NCI-H187 (cell line): ENCODE measurements at places on chromosomes 6 and 20.

DNA sequence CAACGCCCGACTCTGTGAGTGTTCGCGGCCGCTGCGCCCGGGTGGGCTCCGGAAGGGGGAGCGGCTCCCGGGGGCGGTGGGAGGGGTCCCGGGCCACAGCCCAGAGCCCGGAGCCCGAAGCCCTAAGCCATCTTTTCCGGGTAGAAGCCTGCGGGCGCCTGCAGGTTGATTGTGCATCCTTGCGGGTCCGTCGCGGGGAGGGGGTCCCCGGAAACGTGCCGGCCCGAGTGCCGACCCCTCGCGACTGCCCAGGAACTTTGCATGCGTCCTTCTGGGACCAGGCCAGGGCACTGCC is 413 bp downstream of the PTPRA start:
- no peak for DNase-seq

- DNase-seq, result no peak
These were observed 159.1 kb downstream of the QKI start for GRCh38 chr6:163573503-163574179.

DNA sequence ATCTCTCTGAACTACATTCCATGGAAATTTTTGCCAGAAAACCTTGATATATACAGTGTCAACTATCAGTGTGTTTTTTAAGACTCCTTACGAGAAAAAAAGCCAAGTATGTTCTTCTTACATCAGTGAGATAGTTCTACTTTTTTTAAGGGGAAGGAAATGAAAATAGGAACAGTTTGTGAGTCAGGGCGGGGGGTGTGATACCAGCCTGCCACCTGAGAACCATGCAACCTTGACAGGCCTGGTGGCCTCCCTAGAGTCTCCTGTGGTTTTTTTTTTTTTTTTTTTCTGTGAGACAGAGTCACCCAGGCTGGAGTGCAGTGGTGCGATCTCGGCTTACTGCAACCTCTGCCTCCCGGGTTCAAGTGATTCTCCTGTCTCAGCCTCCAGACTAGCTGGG is 96.3 kb upstream of the GCM1 start:
- DNase-seq, result no peak

DNA sequence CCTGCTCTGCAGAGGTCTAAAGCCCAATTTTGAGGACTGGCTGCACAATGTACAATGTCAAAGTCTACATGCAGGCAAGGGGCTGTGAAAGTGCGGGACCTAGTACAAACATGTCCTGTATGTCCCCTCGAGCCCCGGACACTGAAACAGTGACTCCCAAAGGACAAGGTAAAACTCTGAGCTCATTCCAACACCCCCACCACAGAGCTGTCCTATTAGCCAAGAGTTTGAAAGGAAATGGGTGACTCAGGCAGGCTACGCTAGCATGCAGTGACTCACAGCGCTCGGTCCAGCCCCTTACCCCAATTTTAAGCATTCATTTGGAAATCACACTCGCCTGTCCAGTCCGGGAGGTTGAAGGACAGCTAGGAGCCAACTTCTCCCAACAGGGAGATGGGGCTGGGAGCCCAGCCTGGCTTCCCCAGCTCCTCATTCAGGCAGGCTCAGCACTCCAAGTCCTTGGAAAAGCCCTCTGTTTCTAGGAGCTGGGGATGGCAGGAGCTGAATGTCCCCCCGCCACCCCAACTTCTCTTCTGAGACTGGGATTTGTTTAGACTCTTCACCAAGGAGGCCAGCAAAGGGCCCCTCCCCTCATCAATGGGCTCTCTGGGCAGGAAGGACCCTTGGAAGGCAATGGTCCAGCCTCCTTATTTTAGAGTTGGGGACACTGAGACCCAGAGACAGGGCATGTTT is 3.9 kb downstream of the SDC4 start:
- DNase-seq, result no peak

- DNase-seq, result no peak
These were observed 14.8 kb upstream of the TMEM244 start for GRCh38 chr6:129875610-129876520.

GRCh38 chr20:12058216-12058615 is 140.5 kb downstream of the BTBD3 start:
- peak; percentile 30 for DNase-seq

GRCh38 chr6:156190270-156190669 is 586.9 kb upstream of the ARID1B start:
- DNase-seq, result no peak
